GM23248 (cell line): ENCODE measurements at places on chromosomes 16 and 17. TPM values are rescaled to one million over a fixed set of nuclear protein-coding genes. Genes with fewer than 3 reads are reported as not detected.
A peak's percentile ranks its signal among the peaks of the same experiment; 100 is the strongest.

GRCh38 chr16:89867918-89868317 lies 5.5 kb upstream of the TCF25 start:
- no peak overlapping the region for H3K27ac ChIP-seq
- peak; percentile 17 for DNase-seq
- peaks cover 17% of the 10 kb centered on the region for H3K4me1 ChIP-seq
- no peaks in the 10 kb centered on the region for H3K36me3 ChIP-seq
- no peak overlapping the region for H3K4me3 ChIP-seq
- H3K27me3 ChIP-seq, result no peaks in the 10 kb centered on the region

DNA sequence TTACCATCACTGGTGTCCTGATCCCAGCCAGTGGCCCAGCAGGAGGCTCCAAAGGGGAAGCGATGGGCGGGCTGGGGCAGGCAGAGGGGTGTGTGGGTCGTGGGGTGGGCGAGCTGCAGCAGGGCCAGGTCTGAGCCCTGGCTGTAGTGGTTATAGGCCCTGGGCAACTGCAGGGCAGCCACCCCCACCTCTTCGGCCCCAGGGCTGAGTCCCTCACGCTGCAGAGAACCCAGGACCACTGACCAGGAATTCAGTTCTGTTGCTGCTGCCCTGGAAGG lies 2.2 kb downstream of the PRSS53 start:
- no peak overlapping the region for H3K27ac ChIP-seq
- H3K4me1 ChIP-seq, result peaks cover 15% of the 10 kb centered on the region
- H3K27me3 ChIP-seq, result no peaks in the 10 kb centered on the region
- no peak overlapping the region for H3K4me3 ChIP-seq

DNA sequence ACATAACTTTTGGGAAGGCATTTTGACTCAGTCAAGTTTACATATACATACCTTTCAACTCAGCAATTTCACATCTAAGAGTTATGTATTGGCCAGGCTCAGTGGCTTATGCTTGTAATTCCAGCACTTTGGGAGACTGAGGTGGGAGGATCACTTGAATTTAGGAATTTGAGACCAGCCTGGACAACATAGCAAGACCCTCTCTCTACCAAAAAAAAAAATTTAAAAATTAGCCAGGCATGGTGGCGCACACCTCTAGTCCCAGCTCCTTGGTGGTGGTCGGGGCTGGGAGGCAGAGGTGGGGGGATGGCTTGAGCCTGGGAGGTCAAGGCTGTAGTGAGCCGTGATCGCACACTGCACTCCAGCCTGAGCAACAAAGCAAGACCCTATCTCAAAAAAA lies 79.3 kb downstream of the AATF start:
- H3K36me3 ChIP-seq, result peaks cover 18% of the 10 kb centered on the region; the same call in 1 of the 2 replicates
- H3K27me3 ChIP-seq, result no peaks in the 10 kb centered on the region
- no peaks in the 10 kb centered on the region for H3K4me1 ChIP-seq
- DNase-seq, result no peak
- H3K27ac ChIP-seq, result no peak overlapping the region
- H3K4me3 ChIP-seq, result no peak overlapping the region

DNA sequence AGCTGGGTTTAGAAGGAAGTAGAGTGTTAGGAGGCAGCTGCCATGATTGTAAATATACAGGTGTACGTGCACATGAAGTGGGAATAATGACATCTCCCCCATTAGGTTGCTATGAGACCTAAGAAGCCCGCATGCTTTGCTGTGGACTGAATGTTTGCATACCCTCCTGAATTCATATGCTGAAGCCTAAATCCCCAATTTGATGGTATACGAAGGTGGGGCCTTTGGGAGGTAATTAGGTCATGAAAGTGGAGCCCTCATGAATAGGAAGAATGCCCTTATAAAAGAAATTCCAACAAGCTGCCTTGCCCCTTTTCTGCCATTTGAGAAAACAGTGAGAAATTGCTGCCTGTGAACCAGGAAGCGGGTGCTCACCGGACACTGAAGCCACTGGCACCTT lies 44.0 kb downstream of the CCDC182 start:
- no peak overlapping the region for H3K27ac ChIP-seq
- no peaks in the 10 kb centered on the region for H3K36me3 ChIP-seq
- no peaks in the 10 kb centered on the region for H3K4me1 ChIP-seq
- DNase-seq, result no peak

- DNase-seq, result peak; percentile 73
- H3K36me3 ChIP-seq, result peaks cover 24% of the 10 kb centered on the region; the same call in 1 of the 2 replicates
- H3K4me3 ChIP-seq, result peak overlapping the region; percentile 97
- H3K4me1 ChIP-seq, result peaks cover 28% of the 10 kb centered on the region
- H3K27ac ChIP-seq, result peak overlapping the region; percentile 94
Observed at GRCh38 chr17:29292071-29292991, 1.6 kb downstream of the NUFIP2 start.

ATP2C2 gene
- not detected in 2 replicates for total RNA-seq

GRCh38 chr16:13110124-13110796 lies 208.9 kb downstream of the SHISA9 start:
- no peaks in the 10 kb centered on the region for H3K27me3 ChIP-seq
- no peaks in the 10 kb centered on the region for H3K36me3 ChIP-seq
- H3K4me1 ChIP-seq, result no peaks in the 10 kb centered on the region
- no peak overlapping the region for H3K27ac ChIP-seq
- no peak for DNase-seq
- no peak overlapping the region for H3K4me3 ChIP-seq

TMEM235 gene
- total RNA-seq, result not detected in 2 replicates

PPP1R27 gene
- not detected in 2 replicates for total RNA-seq

IGFBP4 gene
- total RNA-seq, result 361 and 408 TPM in 2 replicates

- no peaks in the 10 kb centered on the region for H3K4me1 ChIP-seq
- DNase-seq, result no peak
- no peaks in the 10 kb centered on the region for H3K36me3 ChIP-seq
- H3K27ac ChIP-seq, result no peak overlapping the region
- H3K27me3 ChIP-seq, result peaks cover 36% of the 10 kb centered on the region
Observed at GRCh38 chr16:1332618-1333148, 762 bp upstream of the BAIAP3 start.

GRCh38 chr16:11005611-11005975 lies 61.2 kb downstream of the CLEC16A start:
- peaks cover 37% of the 10 kb centered on the region for H3K4me1 ChIP-seq
- H3K36me3 ChIP-seq, result no peaks in the 10 kb centered on the region
- H3K27ac ChIP-seq, result peak overlapping the region; percentile 86
- H3K27me3 ChIP-seq, result no peaks in the 10 kb centered on the region
- DNase-seq, result peak; percentile 80

- H3K4me1 ChIP-seq, result peaks cover 39% of the 10 kb centered on the region
- 0 out of 2 replicates have a peak overlapping the region, but pooled peaks have one; percentile 39 for H3K4me3 ChIP-seq
- H3K27ac ChIP-seq, result peak overlapping the region; percentile 71
- no peaks in the 10 kb centered on the region for H3K27me3 ChIP-seq
- H3K36me3 ChIP-seq, result no peaks in the 10 kb centered on the region
- peak; percentile 91 for DNase-seq
Observed at GRCh38 chr16:1530883-1531637, 2.4 kb upstream of the TMEM204 start.

GRCh38 chr17:67055811-67056745 lies 11.7 kb downstream of the CACNG1 start:
- no peaks in the 10 kb centered on the region for H3K4me1 ChIP-seq
- DNase-seq, result no peak
- no peak overlapping the region for H3K4me3 ChIP-seq
- H3K36me3 ChIP-seq, result no peaks in the 10 kb centered on the region

DNA sequence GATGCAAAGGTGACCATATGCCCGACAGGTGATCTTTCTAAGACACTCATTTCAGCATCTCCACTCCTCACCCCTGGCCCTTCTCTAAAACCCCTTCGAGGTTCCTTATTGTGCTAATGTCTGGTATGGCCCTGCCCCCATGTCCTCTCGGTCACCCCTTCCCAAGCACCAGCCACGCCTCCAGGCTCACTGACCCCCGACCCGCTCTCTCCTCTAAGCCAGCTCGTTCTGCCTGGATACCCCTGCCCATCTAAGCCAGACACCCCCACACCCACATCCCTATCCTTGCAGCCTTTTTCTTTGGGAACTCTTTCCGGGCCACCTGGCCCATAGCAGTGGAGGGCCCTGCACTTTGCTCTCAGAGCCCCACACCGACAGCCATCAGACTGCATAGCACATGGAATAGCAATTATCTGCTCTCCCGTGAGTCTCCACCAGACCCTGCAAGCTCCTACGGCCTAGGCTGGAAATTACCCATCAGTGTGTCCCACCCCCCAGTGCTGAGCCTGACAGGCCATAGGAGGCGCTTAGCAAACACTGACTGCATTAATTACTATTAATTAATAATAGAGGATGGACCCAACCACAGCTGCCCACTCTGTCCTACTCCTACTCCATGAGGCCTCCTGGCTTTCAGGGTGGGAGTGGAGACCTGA lies 176.7 kb downstream of the TMEM132E start:
- peaks cover 4% of the 10 kb centered on the region; the same call in 1 of the 2 replicates for H3K27me3 ChIP-seq
- no peak overlapping the region for H3K27ac ChIP-seq
- H3K4me1 ChIP-seq, result no peaks in the 10 kb centered on the region

CCL8 gene
- total RNA-seq, result not detected in 2 replicates

- DNase-seq, result no peak
- H3K27ac ChIP-seq, result no peak overlapping the region
- H3K4me3 ChIP-seq, result no peak overlapping the region
Observed at GRCh38 chr16:30622455-30623032, 12.4 kb upstream of the ZNF689 start.

LITAFD gene
- total RNA-seq, result not detected in 2 replicates

- DNase-seq, result no peak
- H3K4me1 ChIP-seq, result no peaks in the 10 kb centered on the region
- H3K4me3 ChIP-seq, result no peak overlapping the region
- H3K27ac ChIP-seq, result no peak overlapping the region
- no peaks in the 10 kb centered on the region for H3K27me3 ChIP-seq
Observed at GRCh38 chr16:59213952-59214351, 479.8 kb upstream of the GOT2 start.

CRYM gene
- total RNA-seq, result not detected in 2 replicates

DNA sequence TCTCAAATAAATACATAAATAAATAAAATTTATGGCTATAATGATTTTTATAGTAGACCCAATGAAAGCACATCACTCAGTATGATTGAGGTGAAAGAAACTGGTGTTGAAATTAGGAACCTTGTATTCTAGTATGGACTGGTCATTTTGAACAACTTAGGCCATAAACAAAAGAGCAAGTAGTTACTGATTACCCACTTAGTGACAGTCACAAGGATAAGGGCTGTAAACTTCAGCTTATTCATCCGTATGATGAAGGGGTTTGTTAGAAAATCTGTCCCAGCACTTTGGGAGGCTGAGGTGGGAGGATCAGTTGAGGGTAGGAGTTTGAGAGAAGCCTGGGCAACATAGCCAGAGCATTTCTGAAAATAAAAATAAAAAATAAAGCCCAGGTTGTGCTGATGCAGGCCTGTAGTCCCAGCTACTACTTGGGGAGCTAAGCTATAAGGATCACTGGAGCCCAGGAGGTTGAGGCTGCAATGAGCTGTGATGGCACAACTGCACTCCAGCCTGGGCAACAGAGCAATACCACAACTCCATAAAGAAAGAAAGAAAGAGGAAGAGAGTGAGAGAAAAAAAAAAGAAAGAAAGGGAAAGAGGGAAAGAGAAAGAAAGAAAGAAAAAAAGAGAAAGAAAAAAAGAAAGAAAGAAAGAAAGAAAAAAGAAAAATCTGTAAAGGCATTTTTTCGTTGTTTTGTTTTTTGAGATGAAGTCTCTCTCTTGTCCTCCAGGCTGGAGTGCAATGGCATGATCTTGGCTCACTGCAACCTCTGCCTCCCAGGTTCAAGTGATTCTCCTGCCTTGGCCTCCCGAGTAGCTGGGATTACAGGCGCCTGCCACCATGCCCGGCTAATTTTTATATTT lies 4.2 kb upstream of the SPAG9 start:
- H3K36me3 ChIP-seq, result no peaks in the 10 kb centered on the region
- peaks cover 12% of the 10 kb centered on the region; the same call in 1 of the 2 replicates for H3K4me1 ChIP-seq
- no peak for DNase-seq
- H3K4me3 ChIP-seq, result no peak overlapping the region
- no peak overlapping the region for H3K27ac ChIP-seq

CAPNS2 gene
- not detected in 2 replicates for total RNA-seq

- no peak overlapping the region for H3K27ac ChIP-seq
- H3K27me3 ChIP-seq, result no peaks in the 10 kb centered on the region; the same call in none of the 2 replicates
- DNase-seq, result no peak
- no peak overlapping the region for H3K4me3 ChIP-seq
- no peaks in the 10 kb centered on the region for H3K4me1 ChIP-seq
Observed at GRCh38 chr17:39096508-39097149, 54.8 kb downstream of the PLXDC1 start.

DNA sequence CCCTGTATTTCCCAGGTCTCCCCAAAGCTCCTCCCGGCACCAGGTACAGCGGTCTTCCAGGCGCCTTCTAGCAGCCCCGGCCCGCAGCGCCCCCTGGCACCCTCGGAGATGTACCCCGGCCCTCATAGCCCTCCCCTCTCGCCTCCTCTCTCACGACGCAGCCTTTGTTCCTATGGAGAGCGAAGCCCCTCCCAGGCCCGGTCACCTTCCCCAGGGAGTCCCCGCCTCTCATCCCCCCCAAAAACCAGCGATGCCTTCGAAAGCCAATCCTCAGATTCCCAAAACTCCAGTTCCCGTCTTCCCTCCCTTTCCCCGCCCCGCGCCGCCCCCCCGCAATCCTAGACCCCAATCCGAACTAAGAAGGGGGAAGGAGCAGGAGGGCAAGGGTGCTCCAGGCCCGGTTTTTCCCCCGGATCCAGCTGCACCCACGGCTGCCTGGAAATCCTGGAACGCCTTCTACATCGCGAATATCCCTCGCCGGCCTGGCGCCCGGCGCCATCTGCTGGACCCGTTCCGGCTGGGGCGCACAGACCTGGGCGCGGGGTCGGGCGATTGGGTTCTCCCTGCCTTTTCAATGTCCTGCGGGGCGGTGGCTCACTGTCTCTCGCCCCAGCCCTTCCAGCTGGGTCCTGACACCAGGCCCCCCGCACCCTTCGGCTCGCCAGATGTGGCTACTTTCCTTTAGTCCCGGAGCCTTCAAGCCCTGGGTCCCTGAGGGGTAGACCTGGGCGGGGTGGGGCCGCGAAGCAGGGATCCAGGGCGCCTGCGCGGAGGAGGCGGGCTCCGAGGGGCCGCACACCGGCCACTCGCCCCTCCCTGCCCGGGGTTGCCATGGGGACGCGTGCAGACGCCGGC lies at the start of gene DNAH2:
TSS of gene DNAH2 (plus strand) at position 844 of the 855 bp plus-strand sequence. CDS start 1,991 bp downstream, outside the sequence.
- H3K27me3 ChIP-seq, result peaks cover 7% of the 10 kb centered on the region; the same call in 1 of the 2 replicates
- peaks cover 4% of the 10 kb centered on the region; the same call in 1 of the 2 replicates for H3K4me1 ChIP-seq
- H3K4me3 ChIP-seq, result peak within 1 kb of the TSS; percentile 97
- DNase-seq, result peak; percentile 91
- no peaks in the 10 kb centered on the region for H3K36me3 ChIP-seq
- no peak within 1 kb of the TSS for H3K27ac ChIP-seq

DNA sequence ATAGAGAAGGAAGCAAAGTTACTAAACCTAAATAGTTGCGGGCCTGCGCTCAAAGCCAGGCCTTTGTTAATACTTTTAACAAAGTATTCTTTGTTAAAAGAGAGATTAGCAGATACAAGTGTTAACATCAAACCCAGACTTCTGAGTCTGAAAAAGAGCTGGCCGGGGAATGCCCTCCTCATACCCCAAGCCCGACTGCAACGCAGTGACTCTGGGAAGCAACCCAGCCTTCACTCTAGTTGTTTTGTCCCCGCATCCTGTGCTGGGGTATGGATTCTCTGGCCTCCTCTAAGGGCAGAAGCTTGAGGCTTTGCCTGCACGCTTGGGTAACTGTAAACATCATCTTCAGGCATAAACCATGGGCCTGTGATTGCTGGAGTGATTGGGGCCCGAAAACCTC lies 48.3 kb downstream of the ADCY7 start:
- peak overlapping the region; percentile 95 for H3K27ac ChIP-seq
- H3K36me3 ChIP-seq, result peaks cover 46% of the 10 kb centered on the region
- no peak overlapping the region for H3K4me3 ChIP-seq
- H3K27me3 ChIP-seq, result no peaks in the 10 kb centered on the region
